Neuronal stem cell (in vitro differentiated cells): ENCODE measurements at places on chromosomes 2 and 18.
A peak's percentile ranks its signal among the peaks of the same experiment; 100 is the strongest.

DNA sequence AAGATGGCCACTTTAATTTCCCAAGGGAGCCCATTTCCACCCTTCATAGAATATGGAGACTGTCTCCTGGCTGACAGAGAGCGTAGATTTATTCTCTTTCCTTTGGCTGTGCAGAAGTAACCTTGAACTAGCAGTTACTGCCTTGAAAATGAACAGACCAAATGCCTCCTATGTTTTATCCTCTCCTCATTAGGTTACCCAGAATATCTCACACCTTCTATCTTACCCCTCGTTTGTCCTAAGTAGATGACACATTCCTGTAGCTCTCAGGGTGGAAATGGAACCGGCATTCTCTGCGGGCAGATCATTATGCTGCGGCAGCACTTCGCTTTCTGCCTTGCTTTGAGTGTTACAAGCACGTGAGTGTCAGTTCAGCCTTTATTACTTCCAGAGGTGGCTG lies 336.5 kb downstream of the DCDC2C start:
- no peak for DNase-seq

GRCh38 chr18:51537487-51537886 lies 340.0 kb upstream of the MEX3C start:
- DNase-seq = peak; percentile 2

DNA sequence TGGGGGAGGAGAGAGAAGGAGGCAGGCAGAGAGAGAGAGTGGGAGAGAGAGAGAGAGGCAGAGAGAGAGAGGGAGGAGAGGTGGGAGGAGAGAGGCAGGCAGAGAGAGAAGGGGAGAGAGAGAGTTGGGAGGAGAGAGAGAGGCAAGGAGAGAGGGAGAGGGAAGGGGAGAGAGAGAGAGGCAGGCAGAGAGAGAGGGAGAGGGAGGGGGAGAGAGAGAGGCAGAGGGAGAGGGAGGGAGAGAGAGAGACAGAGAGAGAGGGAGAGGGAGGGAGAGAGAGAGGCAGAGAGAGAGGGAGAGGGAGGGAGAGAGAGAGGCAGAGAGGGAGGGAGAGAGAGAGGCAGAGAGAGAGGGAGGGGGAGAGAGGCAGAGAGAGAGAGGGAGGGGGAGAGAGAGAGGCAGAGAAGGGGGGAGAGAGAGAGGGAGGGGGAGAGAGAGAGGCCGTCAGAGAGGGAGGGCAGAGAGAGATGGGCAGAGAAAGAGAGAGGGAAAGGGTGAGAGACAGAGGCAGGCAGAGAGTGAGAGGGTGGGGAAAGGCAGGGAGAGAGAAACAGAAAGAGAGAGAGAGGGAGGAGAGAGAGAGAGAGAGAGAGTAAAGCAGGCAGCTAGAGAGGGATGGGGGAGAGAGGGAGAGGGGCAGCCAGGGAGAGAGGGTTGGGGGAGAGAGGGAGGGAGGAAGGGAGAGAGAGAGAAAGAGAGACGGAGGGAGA lies 122.2 kb upstream of the PXDN start:
- no peak for DNase-seq

DNA sequence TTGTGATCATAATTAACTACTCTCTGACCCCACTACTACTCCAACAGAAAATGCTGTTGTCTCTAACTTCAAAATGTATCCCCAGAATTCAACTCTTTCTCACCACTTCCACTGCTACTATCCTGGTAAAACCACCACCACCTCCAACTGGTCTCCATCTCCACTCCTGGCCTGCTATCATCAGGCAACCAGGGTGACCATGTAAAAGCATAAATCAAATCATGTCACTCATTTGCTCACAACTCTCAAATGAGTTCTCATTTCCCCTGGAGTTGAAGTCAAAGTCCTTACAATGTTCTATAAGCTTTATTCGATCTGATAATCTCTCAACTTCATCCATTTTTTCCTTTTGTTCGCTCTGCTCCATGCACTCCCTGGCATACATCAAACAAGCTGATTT lies 24.6 kb downstream of the CUL3 start:
- DNase-seq = no peak

GRCh38 chr2:223949241-223949840 lies 4.2 kb upstream of the WDFY1 start:
- DNase-seq = no peak

GRCh38 chr2:220259662-220260061 lies 632.2 kb downstream of the SLC4A3 start:
- DNase-seq = no peak

DNA sequence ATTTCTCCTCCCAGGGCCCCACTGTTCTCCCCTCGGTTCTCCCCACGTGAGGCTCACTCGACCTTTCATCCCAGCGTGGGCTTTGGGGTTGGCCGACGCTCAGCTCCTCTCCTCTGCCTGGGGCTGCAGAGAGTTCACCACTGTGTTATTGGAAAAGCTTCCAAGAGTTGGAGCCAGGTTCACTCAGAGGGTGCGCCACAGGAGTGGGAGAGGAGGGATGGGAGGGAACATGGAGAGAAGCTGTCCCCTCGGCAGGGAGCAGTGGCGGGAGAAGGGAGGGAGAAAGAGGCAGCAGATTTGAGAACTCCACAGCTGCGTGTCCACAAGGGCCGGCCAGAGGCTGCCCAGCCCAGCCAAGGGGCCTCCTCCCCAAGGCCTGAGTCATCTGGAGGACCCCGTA lies 197.1 kb upstream of the SMAD2 start:
- DNase-seq = no peak

GRCh38 chr2:9336576-9337314 lies 86.6 kb downstream of the ITGB1BP1 start:
- no peak for DNase-seq

DNA sequence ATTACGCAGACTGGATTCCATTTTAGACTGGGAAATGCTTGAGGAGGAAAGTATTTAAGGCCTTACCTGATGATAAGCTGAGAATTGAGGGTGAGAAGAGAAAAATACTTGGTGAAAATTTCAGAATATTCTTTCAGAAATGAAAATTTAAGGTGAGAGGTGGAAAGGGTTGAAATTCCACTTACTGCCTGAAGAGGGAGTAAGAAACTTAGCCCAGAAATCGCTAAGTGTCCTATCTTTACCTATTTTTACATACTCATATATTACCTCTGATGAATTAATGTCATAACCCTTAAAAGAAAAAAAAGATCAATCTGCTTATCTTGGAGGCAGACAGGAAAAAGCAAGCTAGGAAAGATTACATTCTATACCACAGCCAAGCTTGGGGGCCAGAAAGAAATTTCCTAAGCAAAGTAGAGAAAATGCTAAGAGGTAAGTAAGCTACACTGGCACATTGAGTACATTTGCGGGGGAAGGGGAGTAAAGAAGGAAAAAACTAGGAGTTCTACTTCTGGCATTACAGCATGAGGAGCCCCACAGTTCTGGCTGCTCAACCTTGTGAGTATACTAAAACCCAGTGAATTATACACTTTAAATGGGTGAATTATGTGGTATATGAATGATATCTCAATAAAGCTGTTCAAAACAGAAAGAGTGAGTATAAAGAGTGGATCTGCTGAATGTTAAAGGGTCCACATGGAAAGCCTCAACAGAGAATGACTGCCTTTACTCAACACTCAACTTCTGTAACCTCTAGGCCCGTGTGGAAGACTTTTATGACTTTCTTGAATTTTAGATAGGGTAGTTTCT lies 33.8 kb downstream of the SMC6 start:
- DNase-seq = no peak

DNA sequence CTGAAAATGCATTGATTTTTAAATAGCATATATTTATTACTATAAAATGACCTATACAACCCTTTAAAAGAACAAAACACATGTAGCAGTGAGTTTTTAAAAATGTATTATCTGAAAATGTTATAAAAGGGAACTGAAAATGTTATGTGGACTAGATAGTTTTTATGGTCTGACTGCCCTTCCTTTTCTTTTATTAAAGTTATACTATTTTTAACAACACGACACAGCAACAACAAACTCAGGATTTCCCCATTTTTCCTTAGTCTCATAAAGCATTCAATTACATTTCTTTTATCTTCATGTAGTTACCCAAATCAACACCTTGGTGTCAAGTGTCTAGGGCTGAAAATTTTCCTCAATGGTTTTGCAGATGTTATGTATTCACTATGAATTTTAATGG lies 132.8 kb upstream of the TMEFF2 start:
- DNase-seq = no peak

GRCh38 chr2:20362701-20363435 lies 12.2 kb upstream of the PUM2 start:
- DNase-seq = no peak

GRCh38 chr18:44149706-44150105 lies 531.0 kb upstream of the SETBP1 start:
- no peak for DNase-seq
